ENCODE measurements at places on chromosomes 11 and 22. TPM values are rescaled to one million over a fixed set of nuclear protein-coding genes. Genes with fewer than 3 reads are reported as not detected.

DNA sequence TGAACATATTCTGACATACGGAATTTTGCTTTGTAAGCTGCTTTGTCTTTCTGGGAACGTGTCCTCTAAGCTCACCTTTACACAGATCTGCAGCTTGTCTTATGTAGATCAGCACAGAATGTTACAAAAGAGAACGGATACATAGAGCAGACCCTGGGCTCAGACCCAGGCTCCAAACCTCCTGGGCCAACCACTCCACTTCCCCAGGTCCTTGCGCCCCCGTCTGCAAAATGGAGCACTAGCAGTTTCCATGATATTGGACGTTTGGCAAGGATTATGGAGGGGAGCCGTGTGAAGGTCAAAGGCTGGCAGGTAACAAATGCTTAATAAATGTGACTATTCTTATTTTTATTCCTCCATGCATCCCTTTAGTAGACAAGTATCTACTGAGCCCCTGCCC lies 358.4 kb downstream of the CTTN start:
- no peak for DNase-seq
- no peak overlapping the region for H3K27ac ChIP-seq
- no peaks in the 10 kb centered on the region for H3K4me1 ChIP-seq
- H3K36me3 ChIP-seq: peaks cover 13% of the 10 kb centered on the region
- no peaks in the 10 kb centered on the region for H3K27me3 ChIP-seq

GRCh38 chr22:41280065-41280464 lies 5.9 kb downstream of the RANGAP1 start:
- H3K27ac ChIP-seq: no peak overlapping the region
- no peak overlapping the region for H3K4me3 ChIP-seq
- H3K4me1 ChIP-seq: peaks cover 18% of the 10 kb centered on the region
- H3K36me3 ChIP-seq: peaks cover 12% of the 10 kb centered on the region

Gene P2RY2
- 1.6 TPM for polyA plus RNA-seq

Gene MIAT
- under 0.01 TPM for polyA plus RNA-seq

- H3K36me3 ChIP-seq: no peaks in the 10 kb centered on the region
- no peaks in the 10 kb centered on the region for H3K4me1 ChIP-seq
- no peak overlapping the region for H3K27ac ChIP-seq
- no peak for DNase-seq
- no peak overlapping the region for H3K4me3 ChIP-seq
Measured at GRCh38 chr11:112590764-112591163, 330.1 kb upstream of the PLET1 start.

DNA sequence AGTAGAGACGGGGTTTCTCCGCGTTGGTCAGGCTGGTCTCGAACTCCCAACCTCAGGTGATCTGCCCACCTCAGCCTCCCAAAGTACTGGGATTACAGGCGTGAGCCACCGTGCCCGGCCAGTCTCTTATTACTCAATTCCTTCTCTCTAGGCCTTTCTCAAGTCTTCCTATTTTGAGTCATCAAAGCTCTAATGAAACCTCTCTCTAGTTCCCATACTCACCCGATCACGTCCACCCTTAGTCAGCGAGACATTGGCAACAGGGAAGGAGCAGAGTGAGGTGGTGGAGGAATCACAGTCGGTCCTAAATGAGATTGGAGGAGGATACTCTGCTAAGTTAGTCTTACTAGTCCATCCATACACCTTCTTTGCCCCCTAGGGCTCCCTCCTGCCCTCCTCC lies 5.0 kb downstream of the BSCL2 start:
- H3K4me3 ChIP-seq: no peak overlapping the region
- H3K27me3 ChIP-seq: no peaks in the 10 kb centered on the region
- peaks cover 18% of the 10 kb centered on the region for H3K4me1 ChIP-seq
- DNase-seq: no peak
- H3K27ac ChIP-seq: no peak overlapping the region

DNA sequence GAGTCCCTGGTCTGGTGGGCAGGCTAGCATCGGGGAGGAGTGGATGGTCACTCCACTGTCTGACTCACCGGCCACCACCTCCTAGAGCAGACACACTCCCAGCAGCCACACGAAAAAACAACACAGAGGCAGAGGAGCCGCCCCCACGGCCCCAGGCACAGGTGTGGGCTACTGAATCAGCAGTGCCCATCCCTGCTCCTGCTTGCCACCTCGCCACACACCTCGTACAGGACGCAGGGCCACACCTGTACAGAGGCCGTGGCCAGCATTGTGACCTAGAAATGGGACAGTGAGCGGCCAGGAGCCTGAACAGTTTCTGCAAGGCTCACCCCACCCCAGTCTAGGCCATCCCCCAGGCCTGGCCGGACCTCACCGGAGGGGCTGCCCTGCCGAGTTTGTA lies 14.0 kb downstream of the TRIM29 start:
- H3K27me3 ChIP-seq: peaks cover 57% of the 10 kb centered on the region
- H3K4me3 ChIP-seq: no peak overlapping the region
- no peak for DNase-seq
- no peaks in the 10 kb centered on the region for H3K36me3 ChIP-seq
- no peak overlapping the region for H3K27ac ChIP-seq

DNA sequence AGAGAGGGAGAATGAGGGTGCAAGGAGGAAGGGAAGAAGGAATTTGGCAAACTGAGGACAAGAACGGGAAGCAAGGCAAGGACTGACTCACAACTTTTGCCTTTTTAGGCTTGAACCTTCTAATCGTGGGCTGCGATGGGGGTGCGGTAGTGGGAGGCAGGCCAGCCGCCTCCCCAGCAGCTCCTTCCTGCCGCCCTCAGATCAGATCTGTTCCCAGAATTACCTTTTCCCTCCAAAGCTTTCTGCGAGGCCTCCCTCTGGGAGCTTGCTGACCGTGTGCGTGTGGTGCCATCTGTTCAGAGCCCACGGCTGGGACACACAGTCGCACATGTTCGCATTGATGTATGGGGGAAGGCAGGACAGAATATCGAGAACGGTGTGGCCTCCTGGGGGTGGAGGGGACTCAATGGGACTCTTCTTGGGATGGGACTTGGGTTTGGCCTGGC lies 86.9 kb upstream of the PARVA start:
- peaks cover 10% of the 10 kb centered on the region for H3K4me1 ChIP-seq
- no peaks in the 10 kb centered on the region for H3K36me3 ChIP-seq
- no peaks in the 10 kb centered on the region for H3K27me3 ChIP-seq
- DNase-seq: no peak
- H3K4me3 ChIP-seq: no peak overlapping the region
- H3K27ac ChIP-seq: no peak overlapping the region

Data from HepG2 (cell line).